Activated naive CD4-positive, alpha-beta T cell treated with anti-CD3 and anti-CD28 coated beads, Interleukin-2, amount 10 ng/mL, durations not matched to agents 7 days and 5 days (primary cell): ENCODE measurements at places on chromosomes 2 and 18.

GRCh38 chr2:19818039-19818438 is 83.7 kb downstream of the TTC32 start:
- H3K4me1 ChIP-seq, result no peaks in the 10 kb centered on the region
- H3K36me3 ChIP-seq, result no peaks in the 10 kb centered on the region
- no peak overlapping the region for H3K4me3 ChIP-seq
- H3K27me3 ChIP-seq, result no peaks in the 10 kb centered on the region
- no peak for DNase-seq

GRCh38 chr18:195651-196050 is 37.3 kb downstream of the USP14 start:
- H3K4me3 ChIP-seq, result no peak overlapping the region
- no peak for DNase-seq
- H3K27me3 ChIP-seq, result no peaks in the 10 kb centered on the region
- H3K27ac ChIP-seq, result no peak overlapping the region
- no peaks in the 10 kb centered on the region for H3K4me1 ChIP-seq

- peak; percentile 25 for DNase-seq
- peak overlapping the region; percentile 61 for H3K27ac ChIP-seq
- H3K27me3 ChIP-seq, result no peaks in the 10 kb centered on the region
- H3K36me3 ChIP-seq, result peaks cover 8% of the 10 kb centered on the region
- H3K4me3 ChIP-seq, result no peak overlapping the region
- H3K4me1 ChIP-seq, result peaks cover 34% of the 10 kb centered on the region
Measured at GRCh38 chr18:70672581-70672980, 383.7 kb downstream of the SOCS6 start.

DNA sequence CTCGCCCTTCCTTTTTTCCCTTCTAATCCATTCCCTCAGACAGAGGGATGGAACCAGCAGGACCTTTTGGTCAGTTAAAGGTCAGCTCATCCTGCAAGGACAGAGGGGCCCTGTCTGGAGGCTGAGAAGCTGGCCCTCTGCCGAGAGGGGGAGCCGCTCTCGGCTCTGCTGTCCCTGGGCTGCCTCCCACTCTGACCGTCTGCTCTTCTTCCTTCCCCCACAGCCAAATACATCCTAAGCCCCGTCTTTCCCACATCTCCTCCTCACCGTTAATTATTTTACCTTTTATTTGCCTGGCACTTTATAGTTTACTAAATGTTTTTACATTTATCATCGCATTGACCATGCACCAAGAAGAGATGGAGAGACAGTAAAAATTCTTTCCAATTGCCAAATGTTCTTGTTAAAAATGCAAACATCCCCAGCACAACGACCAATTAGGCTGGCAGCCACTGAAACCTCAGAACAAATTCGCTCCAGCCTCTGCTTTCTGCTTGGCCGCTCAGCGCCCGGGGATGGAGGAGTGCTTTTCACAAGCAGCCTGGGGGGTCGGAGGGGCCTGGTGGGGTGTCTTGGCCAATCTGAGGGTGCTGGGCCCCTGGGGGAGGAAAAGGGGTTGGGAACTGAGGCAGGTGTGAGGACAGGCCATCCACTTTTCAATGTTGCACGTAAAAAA is 123.7 kb downstream of the TNS1 start:
- no peak overlapping the region for H3K4me3 ChIP-seq
- no peak for DNase-seq
- no peaks in the 10 kb centered on the region for H3K36me3 ChIP-seq

DNA sequence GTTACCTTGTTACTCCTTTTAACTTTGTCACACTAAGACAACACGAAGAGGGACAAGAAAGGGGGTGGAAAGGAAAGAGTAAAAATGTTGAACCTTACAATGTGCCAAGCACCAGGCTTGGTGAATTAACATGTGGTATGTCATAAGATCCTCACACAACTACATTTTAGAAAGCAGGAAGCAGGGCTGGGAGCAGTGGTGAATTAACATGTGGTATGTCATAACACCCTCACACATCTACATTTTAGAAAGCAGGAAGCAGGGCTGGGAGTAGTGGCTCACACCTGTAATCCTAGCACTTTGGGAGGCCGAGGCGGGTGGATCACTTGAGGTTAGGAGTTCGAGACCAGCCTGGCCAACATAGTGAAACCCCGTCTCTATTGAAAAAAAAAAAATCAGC is 159.3 kb upstream of the CHAC2 start:
- no peaks in the 10 kb centered on the region for H3K36me3 ChIP-seq
- no peaks in the 10 kb centered on the region for H3K4me1 ChIP-seq
- no peak overlapping the region for H3K4me3 ChIP-seq
- H3K27ac ChIP-seq, result no peak overlapping the region

- peak; percentile 79 for DNase-seq
- H3K27ac ChIP-seq, result peak overlapping the region; percentile 97
- H3K4me3 ChIP-seq, result peak overlapping the region; percentile 83
- peaks cover 74% of the 10 kb centered on the region for H3K4me1 ChIP-seq
Measured at GRCh38 chr2:226791056-226791486, 8.5 kb downstream of the IRS1 start.
